ENCODE measurements at places on chromosomes 2 and 18.

DNA sequence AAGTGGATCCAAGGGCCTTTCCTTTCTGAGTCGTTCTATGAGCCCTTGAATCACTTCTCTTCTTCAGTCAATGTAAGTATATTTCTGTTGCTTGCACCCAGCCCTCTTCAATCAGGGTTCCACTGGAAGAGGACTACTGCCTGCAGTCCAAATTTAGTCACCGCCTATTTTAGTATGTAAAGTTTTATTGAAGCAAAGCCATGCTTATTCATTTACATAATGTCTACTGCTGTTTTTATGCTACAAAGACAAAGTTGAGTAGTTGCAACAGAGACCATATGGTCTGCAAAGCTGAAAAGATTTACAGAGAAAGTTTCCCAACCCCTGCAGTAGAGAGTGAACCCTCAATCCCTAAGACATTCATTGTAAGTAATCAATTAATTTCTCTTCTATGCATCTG is 332.5 kb upstream of the TNP1 start:
- no peak for DNase-seq

- no peak for DNase-seq
Observed at GRCh38 chr2:100744589-100744988, 75.3 kb upstream of the NPAS2 start.

- DNase-seq, result no peak
Observed at GRCh38 chr2:222136106-222136630, 162.6 kb downstream of the PAX3 start.

DNA sequence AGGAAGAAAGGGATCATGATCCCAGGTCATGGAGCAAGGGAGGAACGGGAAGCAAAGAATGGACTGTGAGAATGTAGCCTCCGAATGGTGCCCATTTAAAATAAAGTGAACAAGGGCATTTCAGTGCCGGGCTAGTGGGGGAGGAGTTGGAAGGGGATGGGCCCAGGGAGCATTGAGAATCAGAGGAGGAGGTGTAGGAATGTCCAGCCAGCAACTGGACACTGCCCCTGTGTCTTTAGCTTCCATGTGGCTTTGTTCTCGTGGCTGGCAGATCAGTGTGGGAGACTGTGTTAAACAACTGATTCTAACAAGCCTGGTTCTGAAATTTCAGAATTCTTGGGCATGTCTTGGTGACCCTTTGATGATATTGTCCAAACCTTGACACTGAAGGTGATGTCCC is 1.4 kb upstream of the RNF103 start:
- DNase-seq, result no peak

GRCh38 chr2:215429424-215429823 is 6.4 kb downstream of the FN1 start:
- DNase-seq, result no peak

- no peak for DNase-seq
Observed at GRCh38 chr2:72963423-72964145, 46.3 kb downstream of the EMX1 start.

- DNase-seq, result no peak
Observed at GRCh38 chr2:180778291-180778690, 202.1 kb upstream of the UBE2E3 start.

DNA sequence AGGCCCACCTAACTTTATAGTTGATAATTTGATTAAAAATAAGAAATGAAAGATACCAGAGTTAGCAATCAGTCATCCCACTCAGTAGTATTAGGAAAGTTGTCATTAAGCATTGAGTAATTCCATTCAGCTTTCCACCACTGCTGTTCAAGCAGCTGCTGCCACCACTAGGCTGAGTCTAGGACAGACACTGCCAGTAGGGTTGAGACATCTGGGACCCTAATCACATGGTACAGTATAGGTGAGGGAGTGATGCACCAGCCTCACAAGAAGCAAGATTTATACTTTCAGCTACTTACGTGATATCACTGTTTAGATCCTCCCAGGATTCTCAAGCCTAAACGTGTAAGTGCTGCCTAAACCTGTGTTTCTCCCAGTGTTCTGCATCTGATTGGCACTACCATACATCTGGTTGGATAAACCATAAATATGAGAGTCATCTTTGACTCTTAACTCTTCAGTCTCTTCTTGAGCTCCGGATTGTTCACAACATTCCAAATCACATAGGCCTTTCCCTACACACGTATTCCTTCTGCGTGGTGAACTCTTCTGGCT is 3.2 kb downstream of the UBXN4 start:
- no peak for DNase-seq

- DNase-seq, result no peak
Observed at GRCh38 chr18:65380986-65381385, 369.8 kb upstream of the CDH7 start.

GRCh38 chr2:25419678-25420242 is 78.0 kb upstream of the DNMT3A start:
- DNase-seq, result no peak

GRCh38 chr2:99377879-99378278 is 40.7 kb downstream of the EIF5B start:
- no peak for DNase-seq

DNA sequence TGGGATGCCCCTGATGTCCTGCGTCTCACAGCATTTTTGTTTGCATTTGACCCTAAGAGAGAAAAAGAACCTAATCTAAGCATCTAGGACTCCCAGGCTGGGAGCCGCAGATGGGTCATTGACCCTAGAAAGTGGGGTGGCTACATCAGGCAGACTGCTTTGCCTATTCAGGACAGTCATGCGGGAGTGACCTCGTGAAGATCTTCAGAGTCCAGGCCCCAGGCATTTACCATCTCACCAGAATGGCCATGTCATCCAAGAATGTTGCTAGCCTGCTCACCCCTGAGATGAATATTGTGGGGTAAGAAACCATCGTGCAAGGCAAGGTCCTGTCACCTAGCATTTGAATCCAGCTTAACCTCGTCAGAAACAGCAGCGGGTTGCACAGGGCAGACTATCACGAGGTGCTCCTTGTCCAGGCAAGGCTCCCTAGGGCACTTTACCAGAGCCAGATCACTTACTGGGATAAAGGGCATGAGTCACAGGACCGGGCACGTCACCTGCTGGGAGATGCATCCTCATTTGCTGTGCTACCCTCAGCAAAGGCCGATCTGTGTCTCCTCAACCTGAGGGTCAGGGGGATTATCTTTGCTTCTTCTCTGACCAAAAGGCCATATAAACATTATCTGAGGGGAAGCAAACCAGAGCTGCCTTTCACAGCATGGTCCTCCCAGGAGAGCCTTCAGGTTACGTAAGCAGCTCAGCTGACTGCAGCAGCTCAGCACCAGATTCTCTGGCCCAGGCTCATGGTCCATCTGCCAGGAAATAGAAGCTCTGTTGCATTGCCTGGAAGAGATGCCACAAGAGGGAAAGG is 162.3 kb downstream of the ACKR3 start:
- no peak for DNase-seq

GRCh38 chr2:21781962-21782361 is 658.2 kb downstream of the TDRD15 start:
- no peak for DNase-seq

DNA sequence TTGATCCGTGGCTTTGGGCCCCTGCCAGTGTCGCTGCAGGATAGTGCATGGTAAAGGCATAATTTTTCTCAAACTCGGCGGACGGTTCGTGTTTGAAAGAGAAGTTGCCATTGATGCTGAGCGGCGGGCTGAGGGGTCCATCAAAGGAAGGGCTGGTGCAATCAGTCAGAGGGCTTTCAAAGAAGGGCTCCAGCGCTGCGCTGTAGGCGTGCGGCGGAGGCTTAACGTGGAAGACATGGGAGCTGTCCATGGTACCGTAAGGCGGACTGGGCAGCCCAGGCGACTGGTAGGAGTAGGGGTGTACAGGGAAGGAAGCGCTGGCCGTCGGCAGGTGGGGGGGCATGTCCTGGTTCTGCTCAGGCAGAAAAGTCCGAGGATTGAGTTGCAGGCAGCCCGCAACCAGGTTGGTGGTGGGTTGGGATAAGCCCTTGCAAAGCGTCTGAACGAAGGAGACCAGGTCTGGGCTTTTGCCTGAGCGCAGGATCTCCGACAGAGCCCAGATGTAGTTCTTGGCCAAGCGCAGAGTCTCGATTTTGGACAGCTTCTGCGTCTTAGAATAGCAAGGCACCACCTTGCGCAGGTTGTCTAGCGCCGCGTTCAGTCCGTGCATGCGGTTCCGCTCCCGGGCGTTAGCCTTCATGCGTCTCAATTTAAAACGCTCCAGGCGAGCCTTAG is 2.3 kb downstream of the NEUROD1 start:
- DNase-seq, result peak; percentile 88

DNA sequence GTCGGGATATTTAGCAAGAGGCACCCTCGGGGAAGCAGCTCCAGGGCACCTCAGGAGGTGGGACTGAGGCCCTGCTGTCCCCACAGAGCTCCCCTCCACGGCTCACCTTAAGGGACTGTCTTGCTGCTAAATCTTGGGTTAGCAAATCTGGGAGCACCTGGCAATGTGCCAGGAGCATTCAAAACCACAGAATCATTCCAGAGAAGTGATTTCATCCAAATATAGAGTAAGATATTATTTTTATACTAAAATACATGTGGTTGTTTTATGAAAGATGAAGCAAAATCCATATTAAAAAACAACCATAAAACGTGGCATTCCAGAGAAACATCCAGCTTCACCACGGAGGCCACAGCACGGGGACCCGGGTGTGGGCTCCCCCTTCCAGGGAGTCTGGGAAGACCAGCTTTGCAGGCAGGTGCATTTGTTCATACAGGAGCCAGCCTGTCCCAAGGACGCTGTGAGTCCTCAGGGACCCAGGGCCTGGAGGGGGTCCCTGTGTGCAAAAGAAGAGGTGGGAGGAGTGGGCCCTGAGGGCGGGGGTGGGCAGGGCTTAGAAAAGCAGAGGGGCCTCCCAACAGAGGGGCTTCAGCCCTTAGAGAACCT is 16.3 kb downstream of the HS1BP3 start:
- no peak for DNase-seq

DNA sequence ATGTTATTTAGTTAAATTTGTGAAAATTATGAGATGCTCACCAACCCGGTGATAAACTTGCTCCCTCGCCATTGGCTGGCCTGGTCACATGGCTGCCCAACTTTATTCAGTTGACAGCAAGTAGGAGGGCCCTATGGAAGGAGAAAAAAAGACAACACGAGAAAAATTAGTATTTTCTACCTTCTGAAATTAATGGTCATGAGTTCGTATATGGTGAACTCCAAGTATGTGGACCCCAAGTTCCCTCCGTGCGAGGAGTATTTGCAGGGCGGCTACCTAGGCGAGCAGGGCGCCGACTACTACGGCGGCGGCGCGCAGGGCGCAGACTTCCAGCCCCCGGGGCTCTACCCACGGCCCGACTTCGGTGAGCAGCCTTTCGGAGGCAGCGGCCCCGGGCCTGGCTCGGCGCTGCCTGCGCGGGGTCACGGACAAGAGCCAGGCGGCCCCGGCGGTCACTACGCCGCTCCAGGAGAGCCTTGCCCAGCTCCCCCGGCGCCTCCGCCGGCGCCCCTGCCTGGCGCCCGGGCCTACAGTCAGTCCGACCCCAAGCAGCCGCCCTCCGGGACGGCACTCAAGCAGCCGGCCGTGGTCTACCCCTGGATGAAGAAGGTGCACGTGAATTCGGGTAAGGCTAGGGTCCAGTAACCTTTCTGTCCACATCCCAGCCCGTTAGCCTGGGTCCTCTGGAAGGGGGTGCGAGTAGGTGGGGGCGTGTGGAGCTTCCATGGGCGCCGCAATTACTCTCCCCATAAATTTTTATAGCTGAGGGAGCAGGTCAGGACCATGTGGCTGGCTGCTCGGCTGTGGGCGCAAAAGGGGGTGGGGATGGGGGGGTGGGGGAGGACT is at the start of gene HOXD4:
Gene HOXD4 (plus strand): TSS at position 109 of the 846 bp plus-strand sequence. CDS start 84 bp downstream, at position 193.
- DNase-seq, result no peak

DNA sequence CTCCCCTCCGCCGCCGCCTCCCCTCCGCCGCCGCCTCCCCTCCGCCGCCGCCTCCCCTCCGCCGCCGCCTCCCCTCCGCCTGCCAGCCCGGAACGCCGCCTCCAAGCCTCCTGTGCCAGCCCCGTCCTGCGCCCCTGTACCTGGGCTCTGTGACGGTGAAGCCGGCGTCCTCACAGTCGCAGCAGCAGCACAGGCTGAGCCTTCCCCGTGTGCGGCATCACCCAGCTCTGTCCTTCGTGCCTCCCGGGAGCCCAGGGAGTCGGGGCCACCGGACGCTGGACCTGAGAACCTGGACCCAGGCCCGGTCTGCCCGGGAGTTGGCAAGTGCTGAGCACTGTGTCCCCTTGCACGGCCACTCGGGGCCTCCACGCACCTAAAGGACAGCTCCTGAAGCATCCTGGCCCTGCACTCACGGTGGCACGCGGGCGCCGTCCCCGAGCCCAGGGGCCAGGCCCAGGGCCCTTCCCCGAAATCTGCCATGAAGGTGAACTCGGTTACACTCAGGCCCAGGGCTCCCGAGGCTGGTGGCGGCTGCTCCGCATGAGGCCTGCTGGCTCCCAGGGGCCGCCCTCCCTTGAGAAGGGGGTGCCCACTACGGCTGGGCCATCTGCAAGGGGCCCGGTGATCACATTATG is 32.9 kb downstream of the RTP5 start:
- no peak for DNase-seq

DNA sequence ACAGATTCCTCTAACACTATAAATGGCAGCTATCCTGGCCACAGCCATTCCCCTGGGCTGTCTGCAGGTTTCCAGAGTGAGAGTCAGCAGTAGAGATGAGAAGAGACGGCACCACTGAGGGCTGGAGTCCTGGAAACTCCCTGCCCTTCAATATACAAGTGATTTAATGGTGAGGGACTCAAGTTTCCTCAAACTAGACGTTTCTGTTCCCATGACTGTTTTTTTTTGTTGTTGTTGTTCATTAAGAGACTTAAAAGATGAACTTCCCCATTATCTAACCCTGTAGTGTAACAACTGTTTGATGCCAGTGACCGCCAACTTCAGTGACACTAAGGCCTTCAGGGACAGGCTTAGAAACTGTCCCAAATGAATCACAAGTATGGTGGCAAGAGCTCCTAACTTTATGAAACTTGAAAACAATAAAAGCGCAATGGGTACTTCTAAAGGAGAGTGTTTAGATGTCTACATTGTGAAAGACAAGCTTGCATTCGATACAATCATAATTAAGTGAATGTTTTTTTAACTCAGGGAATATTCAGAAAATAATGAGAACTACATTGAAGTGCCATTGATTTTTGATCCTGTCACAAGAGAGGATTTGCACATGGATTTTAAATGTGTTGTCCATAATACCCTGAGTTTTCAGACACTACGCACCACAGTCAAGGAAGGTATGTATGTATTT is 34.0 kb downstream of the IL1R2 start:
- no peak for DNase-seq

- DNase-seq, result no peak
Observed at GRCh38 chr2:119659601-119660342, 19.2 kb upstream of the TMEM177 start.

GRCh38 chr2:73981081-73982001 is 3.4 kb upstream of the TET3 start:
- no peak for DNase-seq

- DNase-seq, result peak; percentile 28
Observed at GRCh38 chr18:65725251-65726050, 25.4 kb upstream of the CDH7 start.

- no peak for DNase-seq
Observed at GRCh38 chr2:206657087-206657486, 14.8 kb downstream of the FAM237A start.
